T1000 (cell line): ENCODE measurements at places on chromosomes 5 and 9.
A peak's percentile ranks its signal among the peaks of the same experiment; 100 is the strongest.

DNA sequence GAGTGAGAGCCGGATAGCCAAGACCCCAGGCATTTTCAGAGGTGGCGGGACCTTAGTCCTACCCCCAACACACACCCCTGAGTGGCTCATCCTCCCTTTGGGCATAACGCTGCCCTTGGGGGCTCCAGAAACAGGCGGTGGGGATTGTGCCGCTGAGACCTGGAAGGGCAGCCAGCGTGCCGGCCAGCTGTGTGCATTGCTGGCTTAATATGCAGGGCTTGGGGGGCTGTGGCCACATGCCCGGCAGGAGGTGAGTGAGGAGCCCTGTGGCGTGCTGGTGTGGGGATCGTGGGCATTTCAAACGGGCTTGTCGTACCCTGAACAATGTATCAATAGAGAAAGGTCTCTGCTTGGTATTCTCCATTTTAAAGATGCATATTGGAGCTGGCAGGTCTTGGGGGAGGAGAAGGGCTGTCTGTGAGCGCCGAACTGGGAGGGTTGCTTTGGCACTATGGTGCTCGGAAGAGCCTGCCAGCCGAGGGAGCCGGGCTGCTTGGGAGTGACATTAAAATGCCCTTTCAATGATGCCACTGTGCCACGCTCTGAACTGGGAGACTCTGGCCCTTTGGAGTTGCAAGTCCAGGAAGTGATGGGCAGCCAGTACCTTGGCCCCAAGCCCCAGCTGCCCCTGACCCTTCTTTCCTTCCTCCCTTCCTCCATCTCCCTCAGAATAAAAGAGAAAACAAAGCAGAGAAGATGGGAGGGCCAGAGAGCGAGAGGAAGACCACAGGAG, 11.2 kb upstream of the OLFM1 start:
- no peak for DNase-seq

DNA sequence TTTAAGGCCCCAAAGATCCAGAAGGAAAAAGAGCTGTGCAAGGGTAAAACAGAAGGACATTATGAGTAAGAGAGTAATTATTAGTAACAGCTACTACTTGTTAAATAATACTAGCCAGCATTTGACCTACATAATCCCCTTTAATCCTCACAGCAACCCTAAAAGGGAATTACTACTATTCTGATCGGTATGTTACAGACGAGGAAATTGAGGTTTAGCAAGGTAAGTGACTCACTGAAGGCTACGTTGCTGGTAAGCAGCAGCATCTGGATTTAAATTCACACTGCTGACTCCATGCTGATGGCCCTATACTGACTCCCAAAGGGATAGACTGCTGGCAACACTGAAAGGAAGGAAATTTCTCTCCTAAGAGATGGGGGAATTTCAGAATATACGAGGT, 3.7 kb upstream of the FSD1L start:
- DNase-seq: no peak

DNA sequence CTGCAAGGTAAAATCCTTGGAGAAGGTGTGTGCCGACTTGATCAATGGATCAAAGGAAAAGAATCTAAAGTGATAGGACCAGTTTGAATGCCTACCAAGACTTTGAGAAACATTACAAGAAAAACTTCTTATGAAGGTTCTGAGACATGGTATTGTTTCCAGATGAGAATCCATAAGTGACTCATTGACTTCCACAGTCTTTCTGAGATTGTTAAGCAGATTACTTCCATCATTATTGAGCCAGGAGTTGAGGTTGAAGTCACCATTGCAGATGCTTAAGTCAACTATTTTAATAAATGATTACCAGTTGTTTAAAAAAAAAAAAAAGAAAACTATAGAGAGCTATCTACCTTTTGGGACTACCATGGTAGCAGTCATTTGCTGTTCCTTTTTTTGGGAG, 7.0 kb downstream of the LNPEP start:
- DNase-seq: no peak

DNA sequence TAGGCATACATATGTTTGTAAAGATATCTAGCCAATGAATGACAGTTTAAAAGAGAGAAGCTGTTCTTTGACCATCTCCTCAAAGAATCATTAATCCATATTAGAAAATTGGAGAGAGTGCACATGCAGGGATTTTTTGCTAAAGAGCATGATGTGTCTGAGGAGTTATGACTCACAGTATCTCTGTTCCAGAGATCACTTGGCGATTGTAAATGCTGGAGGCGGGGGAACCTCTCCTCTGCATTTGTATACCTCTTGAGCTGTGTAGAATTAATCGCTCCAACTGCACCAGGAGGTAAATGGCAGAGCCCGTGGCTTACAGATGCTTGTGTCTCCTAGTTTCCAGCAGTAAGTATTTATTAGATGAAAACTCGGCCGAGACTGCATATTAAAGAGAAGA, 3.6 kb upstream of the SPATA31D1 start:
- DNase-seq: no peak

GRCh38 chr9:94861589-94862272, 135.2 kb downstream of the AOPEP start:
- no peak for DNase-seq

DNA sequence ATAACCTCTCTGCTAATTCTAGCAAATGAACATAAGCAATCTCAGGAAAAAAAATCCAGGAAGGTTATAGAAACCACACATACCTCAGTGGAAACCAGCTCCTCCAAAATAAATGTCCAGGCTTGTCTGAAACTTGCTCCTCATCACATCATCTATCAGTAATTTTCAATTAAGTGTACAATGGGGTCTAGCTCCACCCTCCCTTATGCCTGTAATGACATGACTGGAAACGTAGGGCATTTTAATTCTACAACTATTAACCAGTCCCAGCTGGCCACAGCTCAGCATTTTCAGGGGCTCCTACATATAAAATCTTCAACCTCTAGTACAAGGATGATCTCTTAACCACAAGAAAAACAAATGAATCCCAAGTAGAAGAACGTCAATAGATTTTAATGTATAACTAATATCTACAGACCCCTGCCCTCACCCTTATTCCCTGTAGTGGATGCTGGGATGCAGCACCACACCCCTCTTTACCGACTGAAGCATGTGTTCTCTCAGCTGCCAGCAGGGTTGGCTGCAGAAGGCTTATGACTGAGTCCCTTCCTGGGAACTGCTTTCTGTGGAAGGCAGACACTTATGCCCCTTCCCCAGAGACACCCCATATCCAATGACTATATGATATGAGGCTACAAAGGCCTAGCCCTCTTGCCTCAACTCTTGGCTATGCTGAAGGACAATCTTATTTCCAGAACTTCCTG, 6.8 kb downstream of the TSSK1B start:
- DNase-seq: no peak

DNA sequence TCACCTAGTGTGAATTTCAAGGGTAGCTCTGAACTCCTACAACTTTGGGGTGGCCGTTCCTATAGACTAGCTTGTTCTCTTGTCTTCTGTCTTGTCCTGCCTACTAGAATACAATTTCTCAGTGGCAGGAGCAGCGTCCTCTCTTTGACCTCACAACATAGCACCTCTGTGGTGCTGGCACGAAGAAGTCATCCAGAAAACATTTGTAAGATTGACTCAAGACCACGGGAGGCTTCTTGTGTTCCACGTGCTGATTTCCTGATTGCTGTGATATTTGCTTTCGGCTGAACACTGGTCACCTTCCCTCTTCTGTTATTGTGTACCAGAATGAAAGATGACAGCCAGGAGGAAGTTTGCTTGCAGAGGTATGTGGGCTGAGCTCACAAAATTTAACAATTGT, 27.0 kb downstream of the SLC1A1 start:
- no peak for DNase-seq

DNA sequence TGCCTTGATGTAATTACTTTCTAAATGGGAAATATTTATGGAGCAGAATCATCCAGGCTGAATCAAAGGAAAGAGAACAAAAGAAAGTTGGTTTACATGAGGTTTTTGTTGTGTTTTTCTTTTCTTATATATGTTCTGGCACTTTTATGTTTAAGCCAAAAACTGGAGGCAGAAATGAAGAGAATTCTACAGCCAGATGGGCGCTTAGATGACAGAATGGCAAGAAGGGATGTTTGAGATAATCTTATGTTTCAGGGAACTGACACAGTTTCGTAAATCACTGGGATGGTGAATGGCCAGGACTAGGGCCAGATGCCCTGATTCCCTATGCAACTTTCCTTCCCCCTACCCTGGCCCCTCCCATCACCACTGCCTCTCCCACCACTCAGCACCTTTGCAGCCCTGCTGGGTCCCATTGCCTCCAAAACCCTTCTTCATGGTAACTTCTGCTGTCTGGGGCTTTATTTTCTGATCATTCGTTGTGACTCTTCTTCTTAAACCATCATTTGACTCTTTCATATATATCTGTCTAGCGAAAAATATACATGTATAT, 111.8 kb downstream of the EFNA5 start:
- DNase-seq: no peak

GRCh38 chr5:68562308-68562707, 346.8 kb downstream of the PIK3R1 start:
- peak; percentile 9 for DNase-seq

DNA sequence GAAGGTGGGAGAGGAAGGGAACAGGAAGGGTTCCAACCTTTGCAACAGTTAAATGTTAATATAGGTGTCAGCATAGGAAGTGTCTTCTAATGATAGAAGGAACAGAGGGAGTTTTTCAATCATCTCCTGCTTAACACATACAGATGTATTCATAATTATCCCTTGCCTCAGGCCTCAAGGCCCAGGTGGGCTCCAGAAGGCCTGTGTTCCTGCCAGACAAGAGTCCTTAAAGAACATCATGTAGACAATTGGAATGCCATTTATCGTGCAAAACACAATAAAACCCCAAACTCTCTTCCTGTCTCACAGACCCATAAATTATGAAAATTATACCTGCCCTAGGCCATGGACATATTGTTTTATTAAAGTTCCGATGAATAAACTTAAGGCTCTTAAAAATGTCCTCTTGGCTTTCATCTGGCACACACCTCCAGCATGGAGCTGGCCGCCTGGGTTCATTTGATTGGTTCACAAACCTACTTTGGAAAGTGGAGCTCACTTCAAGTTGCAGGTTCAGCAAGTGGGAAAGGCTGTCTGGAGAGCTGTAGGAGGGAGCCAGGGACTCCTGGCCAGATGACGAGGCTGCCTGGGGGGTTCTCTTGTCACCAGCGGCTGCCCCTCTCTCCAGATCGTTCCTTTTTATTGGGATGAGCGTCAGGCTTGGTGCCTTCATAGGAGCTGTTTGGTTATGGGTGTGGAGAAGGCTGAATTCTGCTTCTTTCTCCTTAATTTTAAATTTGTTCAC, 17.5 kb downstream of the SPRY4 start:
- DNase-seq: no peak

DNA sequence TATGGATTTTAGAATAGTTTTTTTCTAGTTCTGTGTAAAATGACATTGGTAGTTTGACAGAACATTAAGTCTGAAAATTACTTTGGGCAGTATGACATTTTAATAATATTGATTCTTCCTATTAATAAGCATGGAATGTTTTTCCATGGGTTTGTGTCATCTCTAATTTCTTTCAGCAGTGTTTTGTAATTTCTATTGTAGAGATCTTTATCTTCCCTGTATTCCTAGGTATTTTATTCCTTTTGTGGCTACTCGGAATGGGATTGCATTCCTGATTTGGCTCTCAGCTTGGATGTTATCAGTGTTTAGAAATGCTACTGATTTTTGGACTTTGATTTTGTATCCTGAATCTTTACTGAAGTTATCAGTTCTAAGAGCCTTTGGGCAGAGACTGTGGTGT, 420.4 kb downstream of the KIAA0825 start:
- no peak for DNase-seq
